ENCODE measurements at places on chromosomes 12 and 14.

GRCh38 chr14:87133073-87133801 is 859.7 kb downstream of the GALC start:
- no peak for DNase-seq

- DNase-seq = no peak
Observed at GRCh38 chr12:112347581-112347982, 34.6 kb downstream of the HECTD4 start.

- DNase-seq = no peak
Observed at GRCh38 chr12:111673503-111673902, 12.3 kb downstream of the BRAP start.

DNA sequence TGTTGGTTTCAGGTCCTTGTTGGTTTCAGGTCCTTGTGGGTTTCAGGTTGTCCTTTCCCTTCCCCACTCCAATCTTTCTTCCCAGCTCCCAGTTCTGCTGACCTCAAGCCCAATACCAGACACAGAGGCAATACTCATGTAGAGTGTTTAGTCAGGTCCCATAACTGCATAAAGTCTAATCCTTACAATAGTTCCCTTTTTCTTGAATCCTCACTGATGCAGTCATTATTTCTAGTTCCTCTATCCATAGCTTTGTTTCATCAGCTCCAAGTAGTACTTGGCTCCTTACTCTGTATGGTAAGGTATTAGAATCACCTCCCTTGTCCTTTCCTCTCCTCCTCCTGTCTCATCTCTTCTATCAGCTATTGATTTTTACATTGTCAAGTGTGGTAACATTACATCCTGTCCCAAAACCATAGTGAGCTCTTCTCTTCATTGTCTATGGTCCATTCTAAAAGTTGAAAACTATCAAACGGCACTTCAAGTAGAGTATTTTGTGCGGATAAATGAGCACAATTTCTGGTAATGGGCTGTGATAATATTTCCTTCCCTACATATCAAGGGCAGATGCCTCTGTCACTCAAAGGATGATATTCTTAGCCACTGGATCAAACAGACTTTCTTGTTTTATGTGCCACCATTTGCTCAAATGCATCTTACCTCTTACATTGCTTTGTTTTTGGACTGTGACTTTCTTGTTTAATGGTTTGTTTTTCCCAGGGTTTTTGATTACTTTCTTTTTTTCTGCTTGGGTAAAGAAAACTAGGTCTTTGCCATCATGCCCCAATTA is 57.2 kb upstream of the JDP2 start:
- no peak for DNase-seq

- DNase-seq = no peak
Observed at GRCh38 chr14:101823511-101824120, 62.1 kb downstream of the PPP2R5C start.

DNA sequence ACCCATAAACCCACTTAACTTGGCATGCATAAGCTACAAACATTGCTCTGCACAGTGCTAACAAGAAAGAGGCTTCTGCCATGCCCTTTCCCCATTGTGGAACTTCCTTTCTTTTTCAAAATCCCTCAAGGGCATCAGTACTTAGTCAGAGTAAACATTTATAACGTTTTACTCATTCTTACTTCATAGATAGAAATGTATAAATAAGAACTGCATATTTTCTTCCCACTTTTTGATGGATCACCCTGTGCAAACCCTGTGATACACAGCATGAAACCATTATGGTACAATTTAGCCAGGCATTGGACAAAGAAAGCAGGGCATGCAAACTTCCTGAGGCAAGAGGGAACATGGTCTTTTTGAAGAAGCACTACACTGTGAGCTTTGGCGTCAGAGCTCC is 113.8 kb upstream of the FOXG1 start:
- no peak for DNase-seq

DNA sequence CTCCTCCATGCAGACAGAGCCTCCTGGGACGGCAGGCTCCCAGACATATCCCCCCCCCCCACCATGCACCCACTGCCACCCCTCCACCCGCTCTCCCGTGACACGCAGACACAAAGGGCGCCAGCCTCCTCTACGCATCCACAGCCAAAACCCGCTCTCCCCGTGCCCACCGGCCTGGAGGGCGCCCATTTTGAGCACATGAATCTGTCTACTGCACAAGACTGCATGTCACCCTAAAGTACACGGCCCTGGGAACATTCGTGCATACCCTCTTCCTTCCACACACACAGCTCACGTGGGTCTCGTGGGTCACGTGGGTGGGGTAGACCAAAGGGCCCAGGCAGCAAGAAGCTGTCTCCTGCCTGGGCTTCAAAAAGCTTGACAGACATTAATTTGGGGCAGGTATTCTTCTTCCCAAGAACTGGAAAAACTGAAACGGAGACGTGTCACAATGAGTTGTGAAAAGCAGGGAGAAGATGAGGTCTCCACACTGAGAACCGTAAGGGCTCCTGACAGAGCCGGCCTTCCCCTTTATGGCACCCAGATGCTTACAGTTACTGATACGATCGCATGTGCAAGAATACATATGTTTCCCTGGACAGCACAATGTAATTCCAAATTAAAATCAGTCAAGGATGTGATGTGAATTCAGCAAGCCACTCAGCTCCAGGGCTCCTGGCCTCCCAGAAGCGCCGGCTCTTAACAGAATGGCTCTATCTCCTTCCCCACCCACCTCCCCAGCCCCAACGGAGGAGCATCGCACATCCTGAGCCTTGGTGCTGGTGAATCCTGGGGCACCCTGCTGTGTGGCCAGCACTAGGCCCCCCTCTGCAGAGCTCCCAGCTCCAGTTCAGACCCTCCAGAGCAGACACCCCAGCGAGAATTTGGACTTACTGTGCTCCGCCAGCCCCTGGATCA is 1.9 kb downstream of the TGFB3 start:
- DNase-seq = no peak

DNA sequence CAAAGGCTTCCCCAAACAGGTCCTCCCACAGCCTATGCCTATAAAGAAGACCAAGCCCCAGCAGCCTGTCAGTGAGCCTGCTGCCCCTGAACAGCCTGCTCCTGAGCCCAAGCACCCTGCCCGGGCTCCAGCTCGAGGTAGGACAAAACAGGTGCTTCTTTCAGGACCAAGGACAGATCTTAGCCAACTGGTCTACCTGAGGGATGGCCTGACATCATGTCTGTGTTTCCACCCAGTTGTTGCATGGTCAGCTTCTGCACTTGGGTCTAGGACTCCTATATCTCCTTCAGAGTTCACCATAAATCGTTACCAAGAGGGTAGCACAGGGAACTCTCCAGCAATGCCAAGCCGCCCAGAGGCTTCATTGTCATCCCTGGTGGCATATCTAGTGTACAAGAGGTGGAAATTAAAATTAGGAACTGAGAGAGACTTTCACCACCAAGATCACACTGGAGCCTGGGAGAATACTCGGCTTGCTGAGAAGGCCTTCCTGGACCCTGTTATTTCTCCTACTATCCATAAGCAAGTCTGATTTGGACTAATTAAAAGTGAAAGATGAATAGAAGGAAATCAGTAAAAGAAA is 38.2 kb upstream of the OAS1 start:
- no peak for DNase-seq

DNA sequence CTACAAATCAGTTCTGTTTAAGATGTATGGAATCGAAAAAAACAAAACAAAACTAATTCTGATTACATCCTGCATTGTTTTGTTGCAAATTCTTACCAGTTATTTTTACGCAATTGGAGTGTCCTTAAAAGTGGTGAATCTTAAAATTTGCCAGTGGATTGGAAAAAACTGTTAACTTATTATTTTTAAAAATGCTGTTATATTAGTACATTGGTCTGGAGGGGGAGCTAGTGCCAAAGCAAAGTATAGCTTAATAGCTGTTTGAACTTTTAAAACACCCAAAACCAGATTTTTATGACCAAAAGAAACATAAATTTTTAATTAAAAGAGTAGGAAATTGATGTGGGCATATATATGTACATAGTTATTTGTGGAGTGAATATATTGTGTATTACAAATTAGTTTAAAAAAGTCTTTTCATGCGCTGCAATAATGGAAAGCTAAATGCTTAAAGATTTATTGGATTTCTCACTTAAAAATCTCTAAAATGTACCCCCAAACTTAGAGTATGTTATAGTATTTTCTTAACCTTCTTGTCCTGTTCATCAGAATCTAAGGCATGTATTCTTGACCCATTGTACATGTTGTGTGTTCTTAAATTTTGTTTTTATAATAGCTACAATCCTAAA is 2.5 kb downstream of the FUT8 start:
- DNase-seq = no peak

- DNase-seq = no peak
Observed at GRCh38 chr12:112901271-112901670, 5.5 kb upstream of the OAS1 start.

DNA sequence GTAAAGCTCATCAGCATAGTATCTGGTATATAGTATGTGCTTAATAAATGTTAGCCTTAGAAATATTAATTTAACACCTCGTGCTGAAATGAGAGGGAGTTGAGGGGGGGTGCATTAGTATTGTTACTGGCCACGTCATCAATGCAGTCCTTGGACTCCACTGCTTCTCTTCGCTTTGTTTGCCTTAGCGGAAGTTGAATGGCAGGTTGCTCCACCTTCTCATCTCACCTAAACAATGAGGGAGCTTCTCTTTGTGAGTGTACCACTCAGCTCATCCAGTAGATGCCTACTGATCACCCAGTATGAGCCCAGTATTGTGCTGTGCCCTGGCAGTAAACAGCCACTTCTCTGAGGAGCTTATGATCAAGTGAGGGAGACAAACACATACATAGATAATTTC is 4.5 kb downstream of the TMEM117 start:
- DNase-seq = no peak

DNA sequence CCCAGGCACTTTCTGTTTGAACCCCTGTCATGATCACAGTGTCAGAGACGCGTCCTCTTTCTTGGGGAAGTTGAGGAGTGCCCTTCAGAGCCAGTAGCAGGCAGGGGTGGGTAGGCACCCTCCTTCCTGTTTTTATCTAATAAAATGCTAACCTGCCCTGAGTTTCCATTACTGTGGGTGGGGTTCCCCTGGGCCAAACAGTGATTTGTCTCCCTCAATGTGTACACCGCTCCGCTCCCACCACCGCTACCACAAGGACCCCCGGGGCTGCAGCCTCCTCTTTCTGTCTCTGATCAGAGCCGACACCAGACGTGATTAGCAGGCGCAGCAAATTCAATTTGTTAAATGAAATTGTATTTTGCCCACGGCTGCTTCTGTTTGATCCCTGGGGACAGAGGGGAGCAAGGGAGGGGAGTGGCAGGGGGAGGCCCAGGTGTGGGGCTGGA is 5.1 kb downstream of the SHMT2 start:
- no peak for DNase-seq
